ENCODE measurements at places on chromosomes 16 and 17.

GRCh38 chr17:37488009-37488604 is 1.6 kb upstream of the DUSP14 start:
- DNase-seq = no peak

GRCh38 chr17:80322864-80323263 is 62.2 kb downstream of the RNF213 start:
- DNase-seq = no peak

DNA sequence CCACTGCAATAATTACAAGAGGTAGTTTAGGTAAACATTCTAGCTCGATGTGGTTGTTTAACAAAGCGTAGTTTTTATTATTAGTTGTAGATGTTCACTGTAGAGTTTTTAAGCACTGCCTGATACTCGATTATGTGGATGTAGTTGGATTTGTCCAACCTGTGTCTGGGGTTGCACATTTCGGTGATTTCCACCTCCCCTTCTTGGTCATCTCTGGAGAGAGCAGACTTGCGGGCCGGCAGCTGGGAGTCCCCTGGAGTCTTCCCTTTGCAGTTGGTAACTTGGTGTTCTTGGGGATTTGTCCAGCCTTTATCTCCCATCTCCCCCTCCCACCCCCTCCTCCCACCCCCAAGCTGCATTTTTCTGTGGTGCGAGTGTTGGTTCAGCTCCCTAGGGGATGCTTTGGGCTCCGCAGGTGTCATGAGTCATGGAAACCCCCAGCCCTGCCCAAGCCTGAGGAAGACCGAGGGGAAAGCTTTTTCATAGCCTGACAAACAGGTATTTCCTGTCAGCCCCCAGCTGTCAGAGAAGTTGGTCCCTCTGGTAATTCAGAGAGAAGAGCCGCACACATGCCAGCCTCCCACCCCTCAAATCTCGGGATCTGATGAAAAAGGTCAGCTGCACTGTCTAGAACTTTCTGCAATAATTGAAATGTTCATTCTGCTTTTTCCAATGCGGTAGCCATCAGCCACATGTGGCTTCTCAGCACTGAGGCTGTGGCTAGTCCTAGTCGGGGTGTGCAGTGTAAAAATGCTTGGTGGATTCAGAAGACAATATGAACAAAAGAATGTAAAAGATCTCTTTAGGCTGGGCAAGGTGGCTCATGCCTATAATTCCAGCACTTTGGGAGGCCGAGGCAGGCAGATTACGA is 50.3 kb downstream of the KSR1 start:
- DNase-seq = no peak

- no peak for DNase-seq
Measured at GRCh38 chr16:57575468-57576277, 33.2 kb downstream of the ADGRG5 start.

GRCh38 chr17:2042390-2042847 is 597 bp downstream of the OVCA2 start:
- DNase-seq = no peak

DNA sequence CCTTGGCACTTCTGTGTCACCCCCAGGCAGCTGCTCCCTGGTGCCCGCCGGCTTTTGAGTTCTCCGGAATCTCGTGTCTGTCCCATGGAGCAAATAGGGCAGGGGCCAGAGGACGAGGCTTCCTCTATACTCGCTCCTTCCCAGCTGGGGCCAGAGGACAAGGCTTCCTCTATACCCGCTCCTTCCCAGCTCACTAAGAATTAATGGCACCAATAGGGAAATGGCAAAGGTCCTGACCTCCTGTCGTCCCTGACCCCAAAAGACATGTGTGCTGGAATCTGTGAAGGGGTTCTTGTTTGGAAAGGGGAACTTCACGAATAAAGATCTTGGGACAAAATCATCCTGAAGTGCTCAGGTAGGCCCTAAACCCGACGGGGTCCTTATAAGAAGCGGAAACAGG is 7.6 kb downstream of the SGSH start:
- no peak for DNase-seq

DNA sequence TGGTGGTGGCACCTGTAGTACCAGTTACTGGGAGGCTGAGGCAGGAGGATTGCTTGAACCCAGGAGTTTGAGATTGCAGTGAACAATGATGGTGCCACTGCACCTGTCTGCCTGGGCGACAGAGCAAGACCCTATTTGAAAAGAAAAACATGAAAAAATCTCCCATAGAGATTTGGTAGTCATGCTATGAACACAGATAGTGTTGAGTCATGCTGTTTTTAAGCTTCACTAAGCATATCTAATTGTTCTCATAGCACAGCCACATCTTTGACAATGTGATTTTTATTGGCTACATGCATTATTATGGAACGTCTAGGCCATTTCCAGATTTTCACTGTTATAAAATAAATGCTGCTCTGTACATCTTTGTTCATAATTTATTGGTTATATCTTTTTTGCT is 6.0 kb downstream of the IL34 start:
- no peak for DNase-seq

DNA sequence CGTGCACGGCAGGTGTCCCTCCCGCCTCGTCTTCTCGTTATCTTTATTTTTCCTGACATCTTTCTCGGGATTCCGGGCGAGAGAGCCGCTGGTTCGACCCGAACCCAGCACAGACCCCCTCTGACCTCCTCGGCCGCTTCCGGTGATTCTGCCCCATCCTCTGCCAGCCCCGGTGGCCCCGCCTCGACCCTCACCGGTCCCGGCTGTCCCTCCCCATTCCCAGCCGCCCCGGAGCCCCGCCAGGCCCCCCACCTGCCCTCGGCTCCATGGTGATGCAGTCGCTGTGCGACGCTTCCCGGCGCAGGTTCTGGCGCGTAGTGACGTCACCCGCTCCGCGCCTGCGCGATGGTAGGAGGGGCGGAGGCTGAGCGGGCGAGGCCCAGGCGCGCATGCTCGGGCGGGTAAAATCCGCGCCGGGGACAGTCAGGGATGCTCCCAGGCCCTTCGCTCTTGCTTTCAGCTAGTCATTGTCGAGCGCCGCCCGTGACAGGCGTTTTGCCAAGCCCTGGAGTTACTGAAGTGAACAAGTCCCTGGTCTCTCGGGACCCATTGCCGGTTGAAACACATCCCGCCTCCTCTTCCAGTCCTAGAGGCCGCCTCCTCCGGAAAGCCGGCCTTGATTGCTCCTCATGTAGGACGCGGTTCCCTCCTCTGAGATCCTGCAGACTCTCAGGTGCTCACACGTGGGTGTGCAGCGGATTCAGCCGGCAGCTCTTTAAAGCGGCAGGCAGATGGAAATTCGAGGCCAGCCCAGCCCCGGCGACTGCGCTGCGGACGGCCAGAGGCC is at the start of gene MTHFSD:
MTHFSD (minus strand) TSS at position 319 of the 787 bp plus-strand sequence; CDS start at position 268, 51 bp downstream.
- DNase-seq = peak; percentile 96

DNA sequence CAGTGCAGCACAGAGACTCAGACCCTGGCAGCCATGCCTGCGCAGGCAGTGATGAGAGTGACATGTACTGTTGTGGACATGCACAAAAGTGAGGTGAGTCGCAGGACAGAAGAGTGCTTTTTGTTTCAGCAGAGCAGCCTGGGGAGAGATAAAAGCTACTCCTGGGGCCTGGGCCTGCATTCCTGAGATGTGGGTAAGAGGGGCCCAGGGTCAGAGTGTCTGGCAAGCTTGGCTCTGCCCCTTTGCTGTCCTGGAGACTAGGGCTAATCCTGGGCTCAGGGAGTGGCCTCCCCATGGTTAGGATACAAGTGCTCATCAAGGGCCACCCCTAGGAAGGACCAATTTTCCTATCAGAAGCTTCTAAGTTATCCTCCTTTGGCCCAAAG is 4.8 kb upstream of the ERBB2 start:
- no peak for DNase-seq

- DNase-seq = no peak
Measured at GRCh38 chr16:4454623-4455022, 19.8 kb downstream of the NMRAL1 start.

- DNase-seq = peak; percentile 77
Measured at GRCh38 chr17:64780096-64781013, 118.2 kb upstream of the SMURF2 start.

DNA sequence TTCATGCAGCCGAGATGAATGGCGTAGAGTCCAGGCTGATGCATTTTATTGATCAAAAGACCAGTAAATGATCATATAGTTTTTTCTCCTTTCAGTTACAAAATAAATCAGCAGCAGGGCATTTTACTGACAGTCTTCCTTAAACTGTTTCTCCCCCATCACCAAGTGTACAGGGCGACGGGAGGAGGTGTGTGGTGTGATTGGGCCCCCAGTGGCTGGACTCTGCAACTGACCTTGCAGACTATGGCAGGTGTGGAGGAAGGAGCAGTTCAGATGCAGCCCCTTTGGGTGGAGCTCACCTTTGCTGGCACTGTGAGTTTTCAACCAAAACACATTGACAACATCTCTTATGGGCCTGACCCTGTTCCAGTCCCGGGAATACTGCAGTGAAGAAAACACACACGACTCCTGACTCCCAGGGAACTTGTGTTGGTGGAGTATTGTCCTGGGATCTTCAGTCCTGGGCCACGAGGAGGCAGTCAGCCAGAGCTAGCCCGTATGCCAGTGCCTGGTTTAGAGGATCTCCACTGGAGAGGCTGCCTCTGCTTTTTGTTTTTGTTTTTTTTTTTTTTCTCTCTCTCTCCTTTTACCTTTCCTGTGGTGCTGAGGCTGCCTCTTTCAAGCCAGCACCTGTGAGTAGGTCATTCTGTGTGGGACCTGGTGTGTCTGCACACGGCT is 29.8 kb downstream of the KIAA0513 start:
- no peak for DNase-seq

- DNase-seq = no peak
Measured at GRCh38 chr17:72665852-72666851, 426.3 kb downstream of the SLC39A11 start.

DNA sequence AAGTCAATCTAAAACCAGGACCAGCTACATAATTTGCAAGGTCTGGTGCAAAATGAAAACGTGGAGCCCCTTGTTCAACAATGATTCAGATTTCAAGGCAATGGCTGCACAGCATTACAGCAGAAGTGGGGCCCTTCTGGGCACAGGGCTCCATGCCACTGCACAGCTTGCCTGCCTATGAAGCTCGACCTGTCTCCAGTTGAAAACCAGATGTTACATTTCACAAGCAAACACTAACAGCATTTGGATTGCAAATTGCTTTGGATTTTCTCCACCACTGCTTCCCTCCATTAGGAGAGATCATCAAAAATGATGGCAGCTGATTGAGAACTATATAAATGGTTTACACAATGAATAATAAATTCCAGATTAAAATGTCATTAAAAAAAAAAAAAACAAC is 551.4 kb upstream of the ZFHX3 start:
- DNase-seq = no peak

- DNase-seq = no peak
Measured at GRCh38 chr16:50706250-50706649, 12.8 kb downstream of the NOD2 start.

DNA sequence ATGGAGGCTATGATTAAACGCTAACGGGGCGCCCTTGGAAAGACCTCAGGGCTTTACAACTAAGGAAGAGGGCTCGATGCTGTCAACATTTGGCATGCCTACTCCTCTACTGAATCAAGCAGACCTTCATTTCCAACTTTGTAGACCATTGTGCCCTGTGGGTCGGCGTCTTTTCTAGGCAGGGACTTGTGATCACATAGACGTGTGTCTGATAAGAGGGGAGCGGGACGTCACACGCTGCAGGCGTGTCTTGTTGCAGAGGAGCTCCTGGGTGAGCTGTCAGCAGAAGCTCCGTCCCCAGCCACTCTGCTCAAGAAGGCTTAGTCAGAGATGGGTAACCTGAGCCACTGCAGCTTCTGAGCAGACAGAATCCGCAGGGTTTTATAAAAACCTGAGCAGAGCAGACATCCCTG is 2.8 kb downstream of the MAPK8IP3 start:
- no peak for DNase-seq

GRCh38 chr17:49390548-49391324 is 23.9 kb downstream of the PHB1 start:
- DNase-seq = peak; percentile 14

DNA sequence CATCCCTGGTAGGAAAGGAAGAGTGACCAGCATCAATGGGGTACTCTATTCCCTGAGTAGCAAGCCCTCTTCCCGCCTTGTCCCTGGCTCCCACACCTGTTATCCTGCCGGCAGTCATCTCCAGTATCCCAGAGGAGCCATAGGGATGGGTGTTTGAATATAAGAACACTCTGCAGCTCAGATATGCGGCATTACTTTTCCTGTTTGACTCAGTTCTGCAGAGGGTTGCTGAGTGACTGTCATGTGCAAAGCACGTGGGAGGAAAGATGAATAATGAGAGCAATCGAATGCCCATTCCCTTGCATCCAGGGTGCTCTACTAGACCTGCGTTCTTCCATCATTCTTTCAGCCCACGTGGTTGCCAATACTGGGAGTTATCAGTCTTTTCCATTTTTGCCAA is 115.1 kb downstream of the PRKCB start:
- DNase-seq = peak; percentile 48

DNA sequence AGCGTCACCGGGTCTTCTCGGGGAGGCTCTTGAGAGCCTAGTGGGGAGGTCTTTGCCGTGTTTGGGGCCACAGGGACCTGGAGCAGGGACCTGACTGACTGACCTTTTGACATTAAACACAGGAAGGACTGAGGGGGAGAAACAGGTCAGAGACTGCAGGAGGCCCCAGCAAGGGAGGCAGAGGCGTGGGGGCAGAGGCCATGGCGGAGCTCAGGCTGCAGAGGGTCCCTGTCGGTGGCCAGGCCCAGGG is 41.6 kb upstream of the GSE1 start:
- no peak for DNase-seq

- no peak for DNase-seq
Measured at GRCh38 chr16:8878523-8878911, 3.6 kb upstream of the LITAFD start.

DNA sequence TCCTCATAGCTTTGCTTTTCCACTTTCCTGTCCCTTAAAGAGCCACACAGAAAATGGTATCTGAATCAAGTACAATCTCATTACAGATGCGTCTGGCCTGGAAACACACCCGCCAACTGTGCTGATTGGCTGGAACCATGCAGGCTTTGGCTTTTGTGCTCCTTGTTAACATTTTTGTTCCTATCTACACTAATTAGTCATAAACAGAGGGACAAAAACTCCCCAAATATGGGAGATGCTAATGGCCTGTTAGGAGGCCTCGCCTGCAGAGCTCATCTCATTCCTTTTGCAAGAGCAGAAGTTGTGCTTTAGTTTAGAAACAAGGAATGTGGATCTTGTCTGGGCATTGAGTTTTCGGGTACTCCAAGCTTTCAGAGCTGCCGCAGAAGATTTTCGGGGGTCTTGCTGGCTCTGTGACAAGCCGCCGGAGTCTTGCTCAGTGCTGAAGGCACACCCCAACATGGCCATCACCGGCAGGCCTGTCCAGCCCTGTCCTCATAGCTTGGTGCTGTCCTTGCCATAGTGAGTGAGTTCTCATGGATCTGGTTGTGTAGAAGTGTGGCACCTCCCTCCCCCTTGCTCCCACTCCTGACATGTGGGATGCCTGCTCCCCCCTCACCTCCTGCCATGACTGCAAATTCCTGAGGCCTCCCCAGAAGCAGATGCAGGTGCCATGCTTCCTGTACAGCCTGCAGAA is 69.8 kb downstream of the METRNL start:
- DNase-seq = no peak

- DNase-seq = peak; percentile 7
Measured at GRCh38 chr16:66695935-66696668, 441 bp downstream of the CMTM4 start.

GRCh38 chr16:1351582-1352362 is at the start of the genes GNPTG and TSR3:
Gene GNPTG, plus strand, starts transcription at chr16:1351931. Its CDS starts 35 bp downstream, at chr16:1351966.
Gene TSR3, minus strand, starts transcription at chr16:1351878. Its CDS starts 74 bp downstream, at chr16:1351804.
- DNase-seq = peak; percentile 85

All from stimulated activated CD4-positive, alpha-beta T cell treated with anti-CD3 and anti-CD28 coated beads, Interleukin-4, amount 100 ng/mL, for 24 hours (primary cell).